WTC11 (cell line): ENCODE measurements at places on chromosomes 1 and 21.
A peak's percentile ranks its signal among the peaks of the same experiment; 100 is the strongest.

- DNase-seq = no peak
Measured at GRCh38 chr1:92442351-92442750, 44.4 kb downstream of the GFI1 start.

DNA sequence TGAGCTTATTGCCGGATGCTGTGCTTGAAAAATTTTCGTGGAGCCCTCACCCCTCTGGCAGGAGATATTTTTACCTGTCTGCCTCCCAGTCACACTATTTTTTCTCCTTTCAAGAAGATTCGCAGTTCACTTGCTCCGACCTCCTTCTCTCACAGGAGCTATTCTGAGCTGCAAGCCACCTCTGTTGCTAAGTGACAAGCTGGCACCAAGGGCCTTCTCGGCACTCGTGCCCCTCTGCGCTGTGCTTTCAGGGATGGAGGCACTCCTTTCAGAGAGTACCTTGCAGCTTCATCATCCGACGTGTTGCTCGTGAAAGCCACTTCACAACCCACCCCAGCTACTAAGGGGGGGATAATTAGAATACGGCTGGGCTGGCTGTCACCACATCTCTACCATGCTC lies 11.6 kb downstream of the SLC6A17 start:
- DNase-seq = no peak

- DNase-seq = no peak
Measured at GRCh38 chr1:82700476-82700875, 899.7 kb downstream of the ADGRL2 start.

- DNase-seq = no peak
Measured at GRCh38 chr1:55443175-55443915, 228.2 kb upstream of the USP24 start.

DNA sequence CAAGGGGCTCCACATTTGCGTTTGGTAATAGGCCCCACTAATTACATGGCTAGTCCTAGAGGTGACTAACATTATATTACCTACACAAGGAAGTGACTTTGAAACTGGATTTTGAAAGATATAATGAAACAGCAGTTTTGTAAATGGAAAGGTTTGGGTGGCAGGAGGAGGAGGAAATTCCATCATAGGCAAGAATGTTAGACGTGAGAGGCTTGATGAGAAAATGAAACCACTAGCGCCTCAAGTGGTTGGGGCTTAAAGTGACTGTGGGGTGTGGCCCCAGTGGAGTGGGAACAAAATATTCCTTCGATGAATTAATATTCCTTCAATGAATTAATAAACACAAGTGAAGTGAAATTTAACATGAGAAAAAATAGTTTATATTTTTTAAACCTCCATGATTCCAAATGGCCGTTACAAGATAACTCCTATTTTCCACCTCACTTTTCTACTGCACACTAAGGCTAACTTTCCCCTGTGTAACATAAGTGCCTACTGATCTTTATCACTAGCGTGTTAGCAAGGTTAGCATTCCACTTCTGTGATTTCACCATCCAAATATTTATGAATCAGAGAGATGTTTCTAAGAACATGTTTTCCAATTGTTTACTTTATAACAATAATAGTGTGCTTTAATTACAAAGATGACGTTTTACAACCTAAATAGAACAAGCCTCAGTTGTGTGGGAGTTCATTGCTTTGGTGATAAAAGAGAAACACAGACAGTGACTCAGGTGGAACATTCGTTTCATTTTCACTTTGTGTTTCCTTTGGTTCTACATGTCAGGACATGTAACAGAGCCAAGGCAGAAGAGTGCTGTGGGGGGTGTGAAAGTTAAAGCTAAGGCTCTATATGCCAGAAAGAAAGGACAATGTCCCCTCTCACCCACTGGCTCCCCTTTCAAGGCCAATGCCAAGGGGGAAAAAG lies 12.5 kb upstream of the ATF3 start:
- DNase-seq = peak; percentile 39

GRCh38 chr1:153760440-153760839 lies 14.8 kb upstream of the SLC27A3 start:
- no peak for DNase-seq
